CD4-positive, alpha-beta T cell treated with Interleukin-17A for 4 hours (primary cell): ENCODE measurements at places on chromosomes 5 and 9.

DNA sequence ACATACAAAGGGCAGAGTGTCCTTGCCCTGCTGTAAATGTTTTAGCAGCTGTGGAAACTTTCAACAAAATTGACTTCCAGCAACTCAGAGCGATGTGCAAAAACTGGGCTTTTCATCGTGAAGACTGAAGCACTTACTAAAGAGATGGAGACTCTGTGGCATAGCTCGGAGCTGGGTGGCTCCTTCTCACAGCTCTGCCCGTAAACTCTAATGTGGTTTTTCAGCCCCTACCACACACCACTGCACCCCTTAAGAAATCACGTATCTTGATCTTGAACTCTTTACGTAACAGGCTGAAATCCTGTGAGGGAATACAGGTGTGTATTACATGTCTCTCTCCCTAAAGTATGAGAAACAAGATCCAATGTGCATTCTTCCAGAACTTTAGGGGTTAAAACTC, 124.4 kb downstream of the MEF2C start:
- DNase-seq = no peak

- no peak for DNase-seq
These were observed 83.1 kb upstream of the LMNB1 start for GRCh38 chr5:126693806-126694205.

DNA sequence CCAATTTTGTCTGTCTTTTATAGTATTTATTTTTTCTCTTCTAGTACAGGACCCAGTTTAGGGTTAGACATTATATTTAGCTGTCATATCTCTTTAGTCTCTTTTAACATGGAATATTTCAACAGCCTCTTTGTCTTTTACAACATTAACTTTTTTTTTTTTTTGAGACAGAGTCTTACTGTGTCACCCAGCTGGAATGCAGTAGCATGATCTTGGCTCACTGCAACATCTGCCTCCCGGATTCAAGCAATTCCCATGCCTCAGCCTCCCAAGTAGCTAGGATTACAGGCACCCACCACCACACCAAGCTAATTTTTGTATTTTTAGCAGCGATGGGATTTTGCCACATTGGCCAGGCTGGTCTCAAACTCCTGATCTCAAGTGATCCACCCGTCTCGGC, 90.1 kb downstream of the ADAMTS6 start:
- DNase-seq = no peak

DNA sequence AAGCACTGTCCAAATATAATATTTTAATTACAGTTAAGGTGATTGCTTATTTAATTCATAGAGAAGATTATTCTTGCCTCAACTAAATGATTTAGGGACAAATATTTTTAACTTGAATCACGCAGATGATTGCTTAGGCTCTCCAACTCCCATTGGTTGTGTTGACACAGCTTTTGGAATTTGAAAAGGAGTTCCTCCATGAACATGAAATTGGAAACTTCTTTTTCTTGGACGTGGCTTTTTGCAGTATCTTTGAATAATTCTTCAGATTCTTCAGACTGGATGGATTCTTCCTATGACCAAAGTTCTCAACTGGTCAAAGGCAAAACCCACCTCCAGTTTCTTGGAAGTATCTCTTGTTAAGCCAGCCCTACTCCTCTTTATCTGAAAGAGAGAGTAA, 456.4 kb upstream of the KLF4 start:
- DNase-seq = no peak

DNA sequence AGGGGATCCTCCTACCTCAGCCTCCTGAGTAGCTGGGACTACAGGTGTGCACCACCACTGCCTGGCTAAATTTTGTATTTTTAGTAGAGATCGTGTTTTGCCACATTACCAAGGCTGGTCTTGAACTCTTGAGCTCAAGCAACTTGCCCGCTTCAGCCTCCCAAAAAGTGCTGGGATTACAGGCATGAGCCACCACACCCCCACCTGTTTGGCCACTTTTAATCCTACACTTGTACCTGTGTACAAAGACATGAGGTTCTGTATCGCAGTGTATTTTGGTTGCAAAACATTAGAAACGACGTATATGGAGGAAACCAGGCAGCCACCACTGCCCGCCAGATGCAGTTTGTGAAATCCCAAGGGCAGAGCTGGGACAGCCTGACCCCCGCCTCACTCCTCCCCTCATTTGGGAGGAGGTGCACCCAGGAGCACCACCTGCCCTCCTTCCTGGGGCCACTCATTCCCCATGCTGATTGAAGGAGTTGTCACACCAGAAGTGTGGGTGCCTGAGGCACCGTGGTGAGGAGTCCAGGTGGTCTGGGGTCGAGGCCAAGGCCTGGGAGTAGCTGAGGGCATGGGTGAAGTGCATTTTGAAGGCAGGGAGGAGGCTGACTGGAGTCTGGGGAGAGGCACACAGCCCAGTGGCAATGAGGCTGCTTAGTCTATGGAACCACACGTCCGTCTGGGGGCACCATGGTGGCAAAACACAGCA, 39.3 kb upstream of the OLFM1 start:
- no peak for DNase-seq

GRCh38 chr9:34484678-34485077, 26.1 kb downstream of the DNAI1 start:
- DNase-seq = no peak

DNA sequence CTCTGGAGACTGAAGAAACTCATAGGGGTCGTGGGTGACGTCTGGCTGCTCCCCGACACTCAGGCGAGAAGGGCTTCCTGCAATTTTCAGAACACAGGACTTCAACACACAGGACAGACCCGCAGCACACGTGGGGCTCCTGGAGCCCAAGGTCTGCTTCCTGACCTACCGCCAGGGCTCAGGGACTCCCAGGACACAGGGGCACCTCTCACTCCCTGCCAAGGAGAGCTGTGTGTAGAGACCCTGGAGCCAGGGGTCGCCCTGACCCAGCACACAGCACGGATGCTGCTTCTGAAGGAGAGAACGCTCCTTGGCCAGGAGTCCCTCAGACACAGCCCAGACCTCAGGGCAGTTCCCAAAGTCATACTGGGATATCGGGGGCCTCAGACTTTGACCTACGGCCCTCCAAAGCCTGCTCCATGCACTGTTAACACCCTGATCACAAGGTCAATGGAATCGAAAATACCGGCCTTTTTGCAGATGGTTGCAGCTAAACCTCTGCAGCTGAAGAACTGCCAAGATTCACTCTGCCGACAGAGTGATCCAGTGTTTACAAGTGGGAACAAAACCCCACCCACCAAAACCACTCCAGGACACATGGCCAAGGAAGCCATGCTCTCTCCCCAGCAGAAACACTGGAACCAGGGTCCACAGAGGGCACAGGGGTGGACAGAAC, 13.8 kb upstream of the ZDHHC11 start:
- no peak for DNase-seq

GRCh38 chr5:175282611-175283225, 161.3 kb downstream of the DRD1 start:
- DNase-seq = no peak

DNA sequence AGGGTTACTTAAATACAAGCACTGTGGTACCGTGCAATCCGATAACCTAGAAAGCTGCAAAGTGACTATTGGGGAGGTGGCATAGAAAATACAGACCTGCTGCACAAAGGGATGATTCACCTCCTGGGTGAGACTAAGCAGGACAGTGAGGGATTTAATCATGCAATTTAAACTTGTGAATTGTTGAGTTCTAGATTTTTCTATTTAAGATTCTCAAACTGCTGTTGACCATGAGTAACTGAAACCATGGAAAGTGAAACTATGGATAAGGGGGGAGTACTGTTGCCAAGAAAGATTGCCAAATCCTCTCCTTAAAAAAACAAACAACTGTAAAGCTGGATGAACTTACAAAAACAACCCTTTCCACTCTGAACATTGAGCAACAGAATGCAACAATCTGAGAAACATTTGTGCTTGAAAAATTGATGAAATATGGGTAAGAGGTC, 61.5 kb upstream of the NUDT12 start:
- no peak for DNase-seq

- DNase-seq = no peak
These were observed 86.8 kb downstream of the OLFM1 start for GRCh38 chr9:135174248-135174647.

DNA sequence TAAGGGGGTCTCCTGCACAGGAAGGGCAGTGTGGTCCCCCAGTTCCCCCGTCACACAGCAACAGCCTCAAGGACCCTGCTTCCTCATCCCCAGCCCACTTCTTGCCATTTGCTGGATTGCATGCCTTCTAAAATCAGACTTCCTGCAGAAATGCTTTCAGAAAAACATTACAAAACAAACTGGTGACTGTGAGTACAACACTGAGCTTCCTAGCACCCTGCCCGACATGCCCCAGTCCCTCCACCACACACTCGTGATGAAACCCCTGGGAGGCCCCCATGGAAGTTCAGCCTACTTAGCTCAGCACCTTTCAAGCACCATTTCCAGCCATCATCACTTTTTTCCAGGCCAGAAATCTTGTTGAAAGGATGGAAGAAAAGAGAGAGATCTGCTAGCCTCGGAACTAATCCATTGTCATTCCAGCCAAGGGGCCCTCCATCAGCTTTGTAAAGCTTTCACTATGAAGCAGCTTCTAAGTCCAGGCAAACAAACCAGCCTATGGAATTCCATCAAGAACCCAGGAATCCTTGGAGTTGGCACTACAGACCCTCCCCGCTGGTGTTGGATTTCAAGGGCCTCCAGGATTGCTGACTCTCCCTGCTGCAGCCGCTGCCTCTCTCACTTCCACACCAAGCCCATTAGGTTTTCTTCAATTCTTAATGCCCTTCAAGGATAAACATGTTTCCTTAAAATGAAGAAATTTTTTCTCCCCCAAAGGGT, 114.6 kb downstream of the C5orf15 start:
- no peak for DNase-seq

DNA sequence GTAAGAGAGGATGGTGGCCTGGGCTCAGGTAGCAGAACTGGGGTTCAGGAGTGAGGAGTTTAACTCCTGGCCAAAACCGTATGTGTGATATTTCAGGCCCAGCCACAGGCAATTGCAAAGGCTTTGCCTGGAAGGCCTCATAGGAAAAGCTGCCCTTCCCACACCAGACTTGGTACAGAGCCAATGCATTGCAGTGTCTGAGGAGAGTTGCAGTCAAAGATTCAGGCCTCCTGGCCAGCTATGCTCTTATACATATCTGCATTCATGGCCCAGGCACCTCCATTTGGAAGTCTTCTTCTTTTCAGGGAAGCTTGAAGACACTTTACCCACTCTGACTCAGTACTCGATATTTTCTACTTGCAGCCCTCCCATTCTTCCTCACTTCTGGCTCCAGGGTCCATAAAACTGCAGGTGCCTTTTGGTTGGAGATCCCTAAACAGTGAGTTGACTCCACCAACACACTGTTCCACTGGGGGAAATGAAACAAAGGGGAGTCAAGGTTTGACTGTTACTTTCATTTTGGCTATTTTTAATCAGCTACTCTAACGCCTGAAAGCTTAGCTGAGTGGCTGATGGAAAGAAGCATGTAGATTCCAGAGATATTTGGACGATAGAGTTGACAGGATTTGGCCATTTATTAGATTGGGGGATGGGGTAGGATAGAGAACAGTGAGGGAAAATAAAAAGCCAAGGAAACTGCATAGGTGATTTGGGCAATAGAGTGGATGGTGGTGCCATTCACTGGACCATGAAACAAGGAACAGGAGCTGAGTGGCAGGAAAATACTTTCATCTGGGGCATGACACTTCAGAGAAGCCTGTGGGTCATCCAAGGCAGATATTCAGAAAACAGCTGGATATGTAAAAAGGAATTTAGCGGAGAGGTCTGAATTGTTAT, 30.6 kb upstream of the IL33 start:
- DNase-seq = no peak

- no peak for DNase-seq
These were observed 1610.1 kb upstream of the ACO1 start for GRCh38 chr9:30774326-30774725.

DNA sequence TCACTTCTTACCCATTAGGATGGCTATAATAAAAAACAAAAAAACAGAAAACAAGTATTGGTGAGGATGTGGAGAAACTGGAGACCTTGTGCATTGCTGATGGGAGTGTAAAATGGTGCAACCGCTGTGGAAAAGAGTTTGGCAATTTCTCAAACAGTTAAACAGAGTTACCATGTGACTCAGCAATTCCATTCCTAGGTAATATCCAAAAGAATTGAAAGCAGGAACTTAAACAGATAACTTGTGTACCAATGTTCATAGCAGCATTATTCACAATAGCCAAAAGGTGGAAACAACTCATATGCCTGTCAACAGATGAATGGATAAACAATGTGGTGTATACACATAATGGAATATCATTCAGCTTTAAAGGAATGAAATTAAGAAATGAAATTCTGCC, 28.9 kb downstream of the DCP2 start:
- no peak for DNase-seq

GRCh38 chr5:134053840-134054338, 49.1 kb upstream of the VDAC1 start:
- peak; percentile 44 for DNase-seq

- DNase-seq = no peak
These were observed 20.7 kb upstream of the LPCAT1 start for GRCh38 chr5:1544294-1544961.

- DNase-seq = no peak
These were observed 67.6 kb downstream of the FYB1 start for GRCh38 chr5:39151745-39152144.

- no peak for DNase-seq
These were observed 12.0 kb downstream of the PDGFRB start for GRCh38 chr5:150143350-150144245.

DNA sequence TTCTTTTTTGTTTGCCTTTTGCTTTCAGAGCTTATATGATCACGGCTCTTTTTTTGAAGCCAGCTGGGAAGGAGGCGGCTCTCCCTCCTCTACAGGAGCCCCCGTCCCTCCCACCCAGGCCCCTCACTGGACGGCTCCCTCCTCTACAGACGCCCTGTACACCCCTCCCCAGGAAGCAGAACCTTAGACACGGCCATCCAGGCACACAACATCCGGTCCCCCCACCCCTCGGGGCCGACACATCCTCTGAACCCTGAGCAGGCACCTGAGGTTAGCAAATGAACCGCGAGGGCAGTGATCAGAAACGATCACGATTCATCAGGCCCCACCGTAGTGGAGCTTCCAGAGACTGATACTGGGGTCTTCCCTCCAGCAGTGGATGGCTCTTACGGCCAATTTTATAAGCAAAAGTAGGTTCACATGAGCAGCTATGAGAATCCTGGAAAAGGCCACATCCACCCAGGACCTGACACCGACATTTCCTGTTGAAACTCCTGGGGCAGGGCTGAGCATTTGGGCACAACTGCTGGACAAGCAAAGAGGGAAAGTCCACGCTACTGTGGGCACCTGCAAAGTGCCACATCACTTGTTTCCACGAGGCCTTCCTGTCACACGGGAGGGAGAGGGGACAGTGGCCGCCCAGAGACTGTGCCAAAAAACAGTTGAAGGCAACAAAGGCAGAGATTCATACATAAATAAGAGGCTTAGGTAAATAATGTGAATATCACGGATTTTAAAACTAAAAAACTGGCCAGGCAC, 78.9 kb downstream of the SEMA4D start:
- DNase-seq = peak; percentile 84

DNA sequence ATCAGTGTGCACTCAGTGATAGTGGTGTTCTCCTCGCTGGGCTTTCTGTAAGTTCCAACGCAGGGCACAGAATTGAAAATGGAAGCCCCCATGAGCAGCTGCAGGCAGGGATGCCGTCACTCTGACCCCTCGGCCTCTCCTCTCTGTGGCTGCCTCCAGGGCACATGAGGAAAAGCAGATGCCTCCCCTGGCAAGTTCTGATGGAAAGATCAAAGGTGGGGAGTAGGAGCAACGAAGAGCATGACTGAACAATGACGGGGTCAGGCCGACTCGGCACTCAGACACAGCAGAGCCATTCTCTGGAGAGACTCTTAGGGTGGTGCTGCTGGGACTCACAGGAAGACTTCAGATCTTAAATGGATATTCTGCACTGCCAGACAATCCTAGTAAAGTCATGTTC, 65.6 kb upstream of the CKMT2 start:
- no peak for DNase-seq

- no peak for DNase-seq
These were observed 200.2 kb downstream of the CFAP90 start for GRCh38 chr5:7650755-7651154.
